Caudate nucleus (tissue), 63 donors: ENCODE measurements at places on chromosomes 4 and X.

- DNase-seq: no peak
These were observed 50.0 kb downstream of the LGI2 start for GRCh38 chr4:24980740-24981139.

DNA sequence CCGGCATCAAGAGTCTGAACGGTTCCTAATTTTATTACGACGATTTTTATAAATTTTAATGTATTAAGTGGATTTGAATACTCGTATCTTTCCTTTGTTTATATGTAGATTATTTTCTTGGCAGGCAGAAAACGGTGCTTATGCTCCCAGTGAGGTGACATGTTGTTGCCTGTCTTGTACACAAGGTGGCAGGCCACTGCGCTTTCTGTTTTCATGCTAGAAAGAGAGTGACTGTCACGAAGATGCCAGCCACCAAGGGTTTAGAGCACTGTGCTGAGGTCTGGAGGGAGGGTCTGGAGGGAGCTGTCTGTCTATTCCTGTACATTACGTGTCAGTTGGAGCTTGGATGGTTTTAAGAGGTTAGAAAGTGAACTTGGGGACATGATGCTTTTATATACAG lies 87.7 kb downstream of the SHROOM2 start:
- peak; percentile 9 for DNase-seq

DNA sequence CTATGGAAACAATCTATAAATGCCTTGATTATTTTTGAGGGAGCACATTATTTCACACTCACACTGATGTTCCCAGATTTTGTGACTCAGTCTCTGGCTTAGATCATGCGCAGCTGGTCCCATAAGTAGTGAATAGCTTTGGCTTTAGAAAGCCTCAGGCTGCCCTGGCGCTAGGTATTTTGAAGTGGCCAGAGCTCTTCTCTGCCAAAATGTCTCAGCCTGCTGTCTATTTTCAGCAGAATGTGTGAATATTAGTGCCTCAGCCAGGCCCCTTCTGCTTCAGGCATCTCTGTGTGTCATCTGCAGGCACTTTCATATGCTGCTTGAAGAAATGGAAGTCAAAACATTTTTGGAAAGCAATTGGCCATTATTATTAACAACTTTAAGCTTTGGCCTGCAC lies 931.0 kb upstream of the INTU start:
- no peak for DNase-seq

DNA sequence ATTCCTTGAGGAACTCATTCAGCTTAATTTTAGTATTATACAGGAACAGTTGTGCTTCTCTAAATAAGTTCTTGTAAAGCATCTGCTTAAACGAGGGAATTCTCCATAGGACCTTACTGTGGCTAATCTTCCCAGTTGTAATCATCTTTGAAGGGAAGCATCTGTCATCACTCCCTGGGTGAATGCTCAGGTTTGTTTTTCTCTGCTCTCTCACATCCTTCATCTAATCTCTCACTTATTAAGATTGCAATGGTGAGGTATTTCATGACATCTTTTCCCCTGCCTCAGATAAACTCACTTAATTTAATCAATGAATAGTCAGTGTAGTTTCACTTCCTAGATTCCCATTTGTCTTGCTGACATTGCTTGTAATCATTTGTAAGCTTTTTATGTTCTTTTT lies 121.8 kb upstream of the ADAMTS3 start:
- DNase-seq: no peak

GRCh38 chrX:132665676-132666075 lies 176.8 kb upstream of the MBNL3 start:
- DNase-seq: no peak

- DNase-seq: no peak
These were observed at the start of gene GABRQ for GRCh38 chrX:152637649-152638442. Gene GABRQ (plus strand): TSS chrX:152637895. CDS start chrX:152638203, 308 bp downstream.

DNA sequence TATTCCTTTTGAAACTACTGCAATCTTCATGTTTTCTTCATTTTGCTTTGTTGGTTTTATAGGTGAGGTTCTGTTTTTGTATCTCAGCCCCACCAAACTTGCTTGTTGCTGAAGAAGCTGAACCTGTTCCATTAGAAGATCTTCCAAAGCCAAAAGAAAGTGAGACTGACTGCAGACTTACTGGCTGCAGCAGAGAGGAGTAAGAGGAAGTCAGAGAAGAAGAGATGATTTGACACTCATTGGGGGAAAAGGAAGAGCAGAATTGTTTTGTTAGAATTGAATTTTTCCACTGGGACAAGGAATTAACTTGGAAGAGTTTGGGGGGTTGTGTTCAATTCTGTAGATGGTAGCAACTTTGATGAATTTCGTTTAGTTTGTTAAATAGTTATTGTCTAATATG lies 3.1 kb downstream of the TEX13D start:
- no peak for DNase-seq
